ENCODE measurements at places on chromosomes 4 and X.

DNA sequence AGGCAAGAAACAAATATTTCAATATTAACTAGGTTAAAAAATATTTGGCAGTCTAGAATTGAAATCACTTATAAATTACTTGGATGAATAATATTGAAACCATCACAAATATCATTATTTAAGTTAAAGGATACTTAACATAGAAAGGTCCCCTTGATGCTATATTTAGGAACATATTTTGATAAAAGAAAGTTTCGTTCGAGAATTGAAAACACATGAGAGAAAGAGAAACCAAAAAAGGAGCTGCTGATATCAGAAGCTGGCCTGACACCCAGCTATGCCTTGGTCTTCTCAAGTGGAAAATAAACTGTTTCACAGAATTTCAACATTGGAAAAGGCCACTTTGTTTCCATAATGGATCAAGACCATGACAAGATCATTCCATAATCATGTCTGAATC, 762.4 kb downstream of the DMD start:
- DNase-seq, result no peak

- no peak for DNase-seq
Observed at GRCh38 chr4:114694770-114695169, 96.2 kb downstream of the UGT8 start.

DNA sequence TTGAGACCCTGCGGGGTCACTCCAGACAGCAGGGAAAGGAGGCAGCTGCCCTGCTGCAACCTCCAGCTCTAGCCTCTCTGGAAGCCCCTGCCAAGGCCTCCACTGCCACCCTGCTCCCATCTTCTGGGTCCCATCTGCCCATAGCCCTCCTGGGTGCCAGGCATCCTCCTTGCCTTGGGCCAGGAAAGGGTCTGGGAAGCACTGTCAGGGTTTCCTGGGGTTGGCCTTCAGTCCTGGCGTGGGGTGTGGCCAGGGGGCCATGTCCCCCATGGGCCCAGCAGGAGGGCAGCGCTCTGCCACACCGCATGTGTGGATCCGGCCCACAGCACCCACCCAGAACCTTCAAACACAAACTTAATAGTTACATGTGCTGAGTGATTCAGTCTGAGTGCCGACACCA, 3.4 kb upstream of the CPLX1 start:
- no peak for DNase-seq

GRCh38 chrX:139287155-139287924, 243.2 kb upstream of the F9 start:
- no peak for DNase-seq

GRCh38 chr4:77930154-77930639, 67.6 kb downstream of the MRPL1 start:
- DNase-seq, result no peak

DNA sequence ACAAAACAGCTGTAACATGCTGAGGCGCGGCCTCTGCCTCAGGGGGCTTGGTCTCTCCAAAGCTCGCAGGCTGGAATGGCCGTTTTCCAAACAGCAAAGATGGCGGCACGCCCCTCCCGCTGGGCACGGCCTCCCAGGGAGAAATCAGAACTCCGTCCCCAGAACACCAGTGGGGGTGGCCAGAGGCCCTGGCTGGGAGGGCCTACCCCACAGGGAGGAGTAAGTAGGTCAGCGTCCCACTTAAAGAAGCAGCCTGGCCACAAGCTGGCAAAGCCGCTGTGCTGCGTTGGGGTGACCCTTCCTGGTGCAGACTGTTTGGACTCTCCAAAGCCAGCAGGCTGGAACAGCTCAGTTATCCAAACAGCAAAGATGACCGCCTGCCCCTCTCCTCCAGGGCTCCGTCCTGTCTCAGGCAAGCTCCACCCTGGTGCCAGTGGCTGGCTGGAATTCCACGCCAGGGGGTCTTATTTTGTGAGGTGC, 862.8 kb downstream of the TRIML1 start:
- DNase-seq, result no peak

GRCh38 chrX:40149286-40150175, 51.8 kb upstream of the BCOR start:
- DNase-seq, result no peak

DNA sequence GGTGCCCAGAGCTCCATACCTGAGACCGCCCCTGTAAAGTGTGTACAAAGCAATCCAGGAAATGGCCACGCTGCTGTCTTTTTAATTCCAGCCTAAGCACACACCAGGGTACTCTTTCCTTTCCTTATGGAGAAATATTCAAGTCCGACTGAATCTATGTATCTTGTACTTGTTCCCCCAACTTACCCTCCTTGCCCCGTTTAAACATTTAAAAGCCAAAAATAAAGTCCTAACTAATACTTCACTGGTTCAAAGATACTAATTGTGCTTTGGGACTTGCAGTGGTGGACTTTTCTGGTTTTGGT, 731 bp upstream of the AMMECR1 start:
- no peak for DNase-seq

- no peak for DNase-seq
Observed at GRCh38 chr4:41748571-41749475, at the start of gene PHOX2B. Gene PHOX2B, minus strand, starts transcription at chr4:41748725. Its CDS starts 115 bp downstream, at chr4:41748610.

- no peak for DNase-seq
Observed at GRCh38 chrX:134849390-134849789, 141.4 kb upstream of the SMIM10 start.

DNA sequence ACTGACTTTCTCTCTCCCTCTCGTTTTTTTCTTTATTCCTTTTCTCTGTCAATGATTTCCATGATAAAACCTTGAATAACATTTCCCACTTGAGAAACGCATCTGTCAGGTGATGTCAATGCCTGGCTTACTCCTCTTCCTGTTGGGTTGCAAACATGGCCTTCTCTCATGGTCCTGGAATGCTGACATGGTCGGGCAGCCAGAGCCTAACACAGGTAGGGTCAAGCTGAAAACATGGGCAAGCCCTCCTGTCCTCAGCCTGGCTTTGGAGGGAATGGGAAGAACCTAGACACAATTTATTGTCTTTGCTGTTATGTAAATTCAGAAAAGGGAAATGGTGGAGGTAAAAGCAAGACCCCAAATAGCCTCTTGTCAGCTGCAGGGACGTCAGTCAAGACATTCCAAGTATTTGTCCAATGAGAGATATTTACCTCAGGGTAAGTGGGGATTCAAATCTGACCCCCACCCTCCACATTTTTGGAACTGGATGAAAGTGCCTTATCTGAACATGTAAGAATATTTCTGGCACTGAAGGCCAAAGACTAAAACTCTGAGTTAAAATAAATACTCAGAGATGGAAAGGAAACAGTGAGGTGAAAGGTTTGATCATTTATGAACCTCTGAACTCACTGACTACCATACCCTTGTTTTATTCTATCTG, 473.8 kb downstream of the SPRY1 start:
- DNase-seq, result no peak

- no peak for DNase-seq
Observed at GRCh38 chr4:39525822-39526690, 1.2 kb downstream of the UGDH start.

DNA sequence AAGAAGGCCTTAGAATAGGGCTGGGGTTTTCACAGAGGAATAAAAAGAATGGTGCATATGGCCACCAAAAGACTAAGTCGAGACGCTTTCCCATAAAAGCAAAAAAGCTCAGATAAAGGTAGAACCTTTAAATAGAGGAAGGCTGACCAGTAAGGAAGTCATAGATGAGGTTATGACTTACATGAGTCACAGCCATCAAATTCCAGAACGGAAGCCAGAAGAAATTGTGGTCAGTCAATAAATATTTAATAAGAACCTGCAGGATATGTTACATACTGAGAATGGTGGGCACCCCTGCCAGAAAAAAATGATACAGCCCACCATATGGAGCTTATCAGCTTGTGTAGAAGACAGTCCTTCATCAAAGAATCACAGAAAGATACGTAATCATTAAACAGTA, 120.1 kb downstream of the MANBA start:
- no peak for DNase-seq

DNA sequence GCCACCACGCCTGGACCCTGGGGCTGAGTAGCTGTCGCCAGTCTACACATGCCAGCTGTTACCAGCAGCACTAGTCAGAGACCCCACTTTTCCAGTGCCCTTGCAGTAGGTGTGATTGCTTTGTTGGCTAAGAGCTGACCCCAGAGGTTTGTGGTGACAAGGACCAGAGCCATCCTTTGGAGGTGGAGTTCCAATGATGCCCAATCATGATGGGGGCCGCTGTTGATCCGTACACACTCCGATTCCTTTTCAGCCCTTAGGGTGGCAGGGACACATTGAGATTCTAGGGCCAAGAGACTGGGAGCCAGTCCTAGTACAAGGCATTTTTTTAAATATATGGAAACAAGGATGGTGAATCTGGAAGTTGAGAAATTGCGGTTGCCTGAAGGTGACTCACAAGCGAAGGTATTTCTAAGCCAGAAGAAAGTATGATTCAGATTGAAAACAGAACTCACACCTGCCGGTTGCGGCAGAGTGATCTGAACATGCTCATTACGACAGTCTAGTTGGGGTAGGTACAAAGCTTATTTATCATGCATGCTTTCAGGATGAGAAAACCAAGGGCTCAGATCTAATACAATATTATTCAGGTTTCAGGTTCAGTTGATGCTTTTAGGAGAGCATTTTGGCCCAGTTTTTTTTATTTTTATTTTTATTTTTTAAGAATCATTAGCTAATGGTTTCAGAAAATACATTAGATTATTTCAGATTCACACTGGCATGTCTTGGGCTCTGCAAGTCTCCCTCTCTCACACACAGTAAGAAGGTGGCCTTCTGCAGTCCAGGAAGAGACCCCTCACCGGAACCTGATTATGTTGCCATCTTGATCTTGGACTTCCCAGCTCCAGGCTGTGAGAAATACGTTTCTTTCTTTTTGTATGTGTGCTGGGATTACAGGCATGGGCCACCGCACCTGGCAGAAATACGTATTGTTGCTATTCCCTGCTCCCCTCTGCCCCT, 43.4 kb downstream of the SHROOM2 start:
- no peak for DNase-seq

GRCh38 chr4:48905363-48906015, 1.1 kb downstream of the OCIAD2 start:
- no peak for DNase-seq

DNA sequence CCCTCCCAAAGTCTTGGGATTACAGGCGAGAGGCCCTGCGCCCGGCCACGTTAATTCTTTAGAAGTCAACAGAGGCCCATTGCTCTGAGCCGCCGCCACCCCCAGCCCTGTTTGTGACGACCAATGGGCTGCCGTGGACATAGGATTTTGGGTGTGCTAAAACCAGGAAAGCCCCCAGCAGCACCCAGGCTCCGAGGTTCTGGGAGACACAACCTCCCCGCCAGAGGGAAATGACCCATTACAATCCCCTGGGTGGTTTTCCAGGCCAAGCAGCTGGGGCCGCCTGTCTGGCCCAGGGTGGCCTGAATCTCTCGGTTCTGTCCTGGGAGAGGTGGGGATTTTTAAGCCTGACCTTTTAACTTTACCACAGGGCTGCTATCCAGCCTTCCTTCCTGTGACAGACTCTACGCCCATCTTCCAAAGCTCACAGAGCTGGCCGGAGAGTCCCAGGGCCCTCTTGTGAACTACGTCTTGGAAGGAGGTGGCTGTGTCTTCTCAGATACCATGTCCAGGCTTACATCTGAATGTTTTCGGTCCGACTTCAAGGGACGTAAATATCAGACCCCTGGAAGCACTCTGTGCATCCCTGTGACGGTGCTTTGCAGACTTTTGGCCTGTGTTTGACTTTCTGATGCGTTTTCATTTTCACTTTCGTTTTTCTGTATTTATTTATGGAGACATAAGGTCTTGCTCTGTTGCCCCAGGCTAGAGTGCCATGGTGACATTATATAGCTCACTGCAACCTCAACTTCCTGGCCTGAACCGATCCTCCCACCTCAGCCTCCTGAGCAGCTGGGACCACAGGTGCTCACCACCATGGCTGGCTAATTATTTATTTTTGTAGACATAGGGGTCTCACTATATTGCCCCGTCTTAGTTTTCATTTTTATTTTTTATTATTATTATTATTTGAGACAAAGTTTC, 36.0 kb downstream of the P2RY8 start:
- peak; percentile 72 for DNase-seq

DNA sequence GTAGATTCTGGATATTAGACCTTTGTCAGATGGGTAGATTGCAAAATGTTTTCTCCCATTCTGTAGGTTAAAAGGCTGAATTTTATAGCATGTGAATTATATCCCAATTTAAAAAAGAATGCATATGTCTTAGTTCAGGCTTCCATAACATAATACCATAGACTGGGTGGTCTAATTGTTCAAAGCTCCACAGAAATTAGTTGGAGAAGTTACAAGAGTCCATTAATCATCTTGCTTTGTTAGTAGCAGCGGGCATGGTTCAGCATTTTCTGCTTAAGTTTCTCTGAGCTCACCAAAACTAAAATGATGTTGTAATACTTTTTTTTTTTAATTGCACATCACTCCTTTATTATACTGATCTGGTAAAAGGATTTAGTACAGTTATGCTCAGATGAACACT, 1.8 kb downstream of the PGAM4 start:
- no peak for DNase-seq

- no peak for DNase-seq
Observed at GRCh38 chrX:67892401-67892800, 348.6 kb downstream of the AR start.

DNA sequence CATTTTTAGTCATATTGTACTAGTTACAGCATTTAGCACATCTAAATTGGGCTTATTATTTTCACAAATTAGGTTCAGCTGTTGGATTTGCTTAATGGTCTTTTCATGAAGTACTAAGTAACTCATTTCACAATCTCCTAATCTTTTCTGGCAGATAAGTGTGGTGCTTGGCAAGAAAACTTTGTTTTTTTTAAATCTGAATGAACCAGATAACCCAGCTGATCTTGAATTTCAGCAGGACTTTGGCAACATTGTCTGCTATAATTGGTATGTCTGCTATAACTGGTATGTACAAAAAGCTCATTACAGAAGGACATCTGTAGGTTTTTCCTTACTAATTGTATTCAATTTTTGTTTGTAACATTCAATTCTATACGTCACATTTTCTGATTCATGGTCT, 22.7 kb downstream of the WDR19 start:
- no peak for DNase-seq

- no peak for DNase-seq
Observed at GRCh38 chr4:24527371-24527770, 57.0 kb downstream of the DHX15 start.

GRCh38 chrX:69374569-69374968, 129.6 kb upstream of the NALF2 start:
- no peak for DNase-seq

- DNase-seq, result no peak
Observed at GRCh38 chrX:46279925-46280313, 265.3 kb downstream of the ZNF674 start.

DNA sequence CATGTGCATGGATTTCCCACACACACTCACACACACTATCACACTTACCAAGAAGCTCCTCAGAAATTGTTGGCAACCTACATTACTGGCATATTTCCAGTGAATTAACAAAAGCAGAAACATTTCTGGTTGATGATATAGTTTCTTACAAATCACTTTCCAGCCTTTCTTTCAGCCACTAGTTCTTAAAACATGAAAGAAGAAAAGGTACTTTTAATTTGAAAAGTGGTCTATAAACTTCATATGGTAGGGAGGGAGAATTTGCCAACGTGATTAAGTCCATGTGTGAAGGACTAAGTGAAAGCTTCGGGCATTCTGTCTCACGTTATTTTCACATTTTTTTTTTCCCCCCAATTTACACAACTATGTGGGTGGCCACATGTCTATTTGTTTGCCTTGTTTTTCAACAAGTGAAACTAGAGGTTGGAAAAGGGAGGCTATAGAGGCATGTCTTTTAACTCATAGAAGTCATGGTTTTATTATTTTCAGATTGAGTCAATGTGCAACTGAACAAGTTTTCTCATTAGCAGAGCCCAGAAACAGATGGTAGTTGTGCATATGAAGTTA, 832.1 kb upstream of the INTU start:
- DNase-seq, result no peak
